ENCODE measurements at places on chromosomes 1 and 21. TPM values are rescaled to one million over a fixed set of nuclear protein-coding genes. Genes with fewer than 3 reads are reported as not detected.

DNA sequence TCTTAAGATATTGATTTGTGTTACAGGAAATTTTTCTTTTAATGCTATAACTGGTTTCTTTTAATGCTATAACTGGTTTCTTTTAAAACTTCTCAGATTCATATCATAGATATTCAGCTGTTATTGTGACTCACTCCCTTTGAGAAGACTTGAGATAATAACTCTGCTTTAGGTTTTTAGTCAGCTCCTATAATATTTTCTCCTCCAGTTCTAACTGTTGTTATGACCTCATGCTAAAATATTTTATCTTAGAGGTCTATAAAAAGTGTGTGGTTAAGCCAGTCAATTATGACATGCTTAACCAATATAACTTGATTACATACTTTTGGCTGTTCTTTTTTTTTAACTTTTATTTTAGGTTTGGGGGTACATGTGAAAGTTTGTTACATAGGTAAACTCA lies 280.2 kb downstream of the PTGER3 start:
- no peak for DNase-seq

DNA sequence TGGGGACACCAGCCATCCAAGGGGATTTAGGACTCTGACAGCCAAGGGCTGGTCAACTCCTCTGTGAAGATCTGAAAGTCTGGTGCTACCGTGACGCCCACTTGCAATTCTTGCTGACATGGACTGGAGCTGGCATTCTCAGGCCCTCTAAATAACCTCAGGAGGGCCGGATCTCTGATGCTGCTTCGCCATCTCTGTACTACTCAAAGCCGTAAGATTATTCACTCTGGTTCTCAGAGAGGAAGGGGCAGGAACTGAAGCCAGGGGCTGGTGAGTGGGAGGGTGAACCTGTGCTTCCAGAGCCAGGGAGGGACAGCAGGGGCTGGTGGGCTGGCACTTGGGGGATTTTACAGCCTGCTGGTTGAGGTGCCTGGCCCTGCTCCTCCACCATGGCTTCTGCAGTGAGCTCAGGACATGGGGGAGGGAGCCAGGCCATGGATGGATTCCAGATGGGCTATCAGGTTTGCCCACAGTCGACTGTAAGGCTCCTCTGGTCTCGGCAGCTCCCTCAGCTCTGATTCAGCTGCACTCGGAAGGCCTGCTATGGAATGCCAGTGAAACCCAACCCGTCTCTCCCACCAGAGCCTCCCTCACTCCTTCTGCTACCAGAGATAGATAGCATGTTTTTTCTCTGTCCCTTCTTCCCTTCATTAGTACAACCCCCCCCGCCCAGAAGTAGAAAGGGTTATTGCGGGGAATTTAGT lies 84.5 kb downstream of the PLXNA2 start:
- no peak for DNase-seq

DNA sequence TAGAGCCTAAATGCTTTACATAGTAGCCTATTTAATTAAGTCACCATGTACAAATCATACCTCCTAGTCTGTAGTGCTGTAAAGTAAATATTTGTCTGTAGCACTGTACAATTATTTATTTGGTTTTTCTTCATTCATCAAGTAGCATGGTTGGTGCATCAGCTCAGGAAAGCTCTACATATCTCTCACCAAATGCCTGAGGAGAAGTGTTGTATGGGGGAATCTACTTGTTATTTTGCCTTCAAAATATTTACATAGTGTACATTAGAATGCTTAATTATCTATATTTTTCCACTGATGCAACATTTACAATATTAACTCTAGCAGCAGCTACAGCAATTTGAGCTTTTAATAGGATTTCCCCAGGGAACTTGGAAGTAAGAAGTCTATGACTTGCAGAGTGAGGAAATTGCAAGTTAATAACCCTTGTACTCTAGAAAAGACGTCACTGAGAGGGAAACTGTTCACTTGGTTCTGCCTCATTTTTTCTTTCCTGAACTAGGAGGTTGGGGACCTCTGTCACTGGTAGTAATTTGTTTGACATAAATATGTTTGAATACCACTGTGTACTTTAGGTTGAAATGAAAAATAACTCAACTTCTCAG lies 207.4 kb downstream of the PDE4B start:
- no peak for DNase-seq

GRCh38 chr21:44052071-44052829 lies 40.1 kb downstream of the TRAPPC10 start:
- no peak for DNase-seq

DNA sequence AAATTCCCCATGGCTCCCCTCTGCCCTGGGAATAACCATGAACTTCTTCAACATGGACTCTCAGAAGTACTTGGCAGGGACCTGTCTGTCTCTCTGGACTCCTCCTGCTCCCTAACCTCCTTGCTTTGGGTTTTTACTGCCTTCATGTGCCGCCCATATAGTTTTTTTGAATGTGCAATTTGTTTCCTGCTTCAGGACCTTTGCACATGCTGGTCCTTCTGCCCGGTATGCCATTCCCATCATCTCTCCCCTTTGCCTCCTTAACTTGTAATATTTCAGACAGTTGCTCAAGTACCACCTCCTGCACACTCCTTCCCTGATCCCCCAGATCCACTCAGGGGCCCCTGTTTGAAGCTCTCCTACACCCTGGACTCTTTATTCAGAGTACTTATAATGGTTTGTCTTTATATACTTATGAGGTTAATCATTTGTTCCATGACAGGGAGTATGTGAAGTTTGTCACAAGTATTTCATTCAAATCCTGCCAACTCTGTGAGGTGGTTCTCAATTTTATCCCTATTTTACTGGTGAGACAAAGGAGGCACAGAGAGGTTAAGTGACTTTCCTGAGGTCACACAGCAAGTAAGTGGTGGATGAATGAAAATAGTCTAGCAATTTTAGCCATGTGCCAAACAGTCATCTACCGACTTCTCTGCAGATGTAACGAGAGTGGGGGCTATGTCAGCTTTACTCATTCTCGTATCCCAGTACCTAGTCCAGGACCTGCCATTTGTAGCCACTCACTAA lies 180.7 kb downstream of the TRABD2B start:
- DNase-seq: no peak

GRCh38 chr1:4599951-4600481 lies 54.4 kb upstream of the AJAP1 start:
- no peak for DNase-seq

- DNase-seq: no peak
Observed at GRCh38 chr1:53219711-53220110, 723 bp downstream of the CZIB start.

DNA sequence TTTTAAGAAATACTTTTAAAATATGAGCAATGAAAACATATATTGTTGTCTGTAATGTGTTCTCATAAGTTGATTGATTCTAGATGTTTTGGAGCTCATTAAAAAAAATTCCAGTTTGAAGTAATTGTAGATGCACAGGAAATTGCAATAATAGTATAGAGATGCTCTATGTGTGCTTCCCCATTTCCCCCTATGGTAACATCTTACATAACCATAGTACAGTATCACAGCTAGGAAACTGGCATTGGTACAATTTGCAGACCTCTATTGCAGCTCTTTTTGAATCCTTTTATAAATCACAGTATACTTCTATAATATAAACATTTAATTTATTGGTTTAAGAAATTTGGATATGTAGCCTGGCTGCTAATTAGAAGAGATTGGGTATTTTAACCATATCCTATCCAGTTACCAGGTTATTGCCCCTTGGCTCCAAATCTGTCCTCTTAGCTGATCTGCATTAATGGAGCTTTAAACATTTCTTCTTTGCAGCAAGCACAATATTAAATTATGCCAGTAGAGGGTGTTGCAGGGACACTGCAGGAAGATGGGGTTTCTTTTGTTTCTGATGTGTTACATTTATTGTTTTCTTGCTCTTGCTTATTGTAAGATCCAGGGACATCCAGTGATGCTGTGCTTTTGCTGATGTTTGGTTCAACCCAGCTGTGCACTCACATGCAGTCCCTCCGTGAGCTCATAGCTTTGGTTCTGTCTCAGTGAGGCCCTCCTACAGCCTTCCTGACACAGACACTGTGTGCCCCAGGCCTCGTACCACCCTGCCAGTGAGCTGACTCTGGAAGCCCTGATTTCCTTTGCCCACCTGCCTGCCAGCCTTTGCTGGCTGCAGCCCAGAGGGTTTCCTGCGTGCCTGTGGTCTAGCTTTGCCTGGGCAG lies 103.3 kb downstream of the RABGAP1L start:
- peak; percentile 61 for DNase-seq

- no peak for DNase-seq
Observed at GRCh38 chr1:206863266-206863665, 2.2 kb upstream of the IL20 start.

DNA sequence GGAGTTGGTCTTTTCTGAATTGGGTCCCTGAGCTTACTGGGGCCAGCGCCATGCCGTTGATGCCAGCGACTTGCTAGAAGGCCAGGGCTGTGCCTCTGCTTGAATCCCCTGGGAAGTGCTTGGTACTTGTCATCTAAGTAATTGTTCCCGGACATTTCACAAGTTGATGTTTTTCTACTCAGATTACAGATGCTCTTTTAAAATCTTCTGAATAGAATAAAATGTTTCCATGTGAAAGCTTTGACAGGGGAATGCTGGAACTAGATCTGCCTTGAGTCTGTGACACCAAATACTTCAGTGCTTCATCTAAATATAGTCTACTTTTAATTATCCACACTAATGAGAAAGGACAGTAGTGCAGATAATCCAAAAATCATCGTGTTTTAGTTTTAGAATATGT lies 38.3 kb downstream of the PTGFRN start:
- no peak for DNase-seq

DNA sequence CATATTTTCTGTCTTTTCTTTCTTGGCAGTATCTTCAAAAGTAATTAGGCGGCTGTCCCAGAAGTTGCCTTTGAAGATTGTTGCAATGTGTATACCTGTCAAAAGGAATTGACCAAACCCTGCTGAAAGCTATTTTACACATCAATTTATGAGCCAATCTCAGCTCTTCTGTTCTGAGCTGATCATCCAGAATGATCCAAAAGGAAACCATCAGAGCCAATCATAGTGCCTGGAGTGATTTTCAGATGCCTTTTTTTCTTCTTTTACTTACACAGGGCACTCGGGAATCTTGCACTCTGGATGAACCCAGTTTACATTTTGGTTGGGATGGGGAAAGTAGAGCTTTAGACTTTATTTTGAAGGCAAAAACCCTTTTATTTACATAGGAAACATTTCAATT lies 21.8 kb upstream of the APOBEC4 start:
- no peak for DNase-seq

- peak; percentile 35 for DNase-seq
Observed at GRCh38 chr1:62905309-62905708, 121.4 kb downstream of the ATG4C start.

GRCh38 chr1:233016798-233017197 lies 66.4 kb downstream of the NTPCR start:
- no peak for DNase-seq

DNA sequence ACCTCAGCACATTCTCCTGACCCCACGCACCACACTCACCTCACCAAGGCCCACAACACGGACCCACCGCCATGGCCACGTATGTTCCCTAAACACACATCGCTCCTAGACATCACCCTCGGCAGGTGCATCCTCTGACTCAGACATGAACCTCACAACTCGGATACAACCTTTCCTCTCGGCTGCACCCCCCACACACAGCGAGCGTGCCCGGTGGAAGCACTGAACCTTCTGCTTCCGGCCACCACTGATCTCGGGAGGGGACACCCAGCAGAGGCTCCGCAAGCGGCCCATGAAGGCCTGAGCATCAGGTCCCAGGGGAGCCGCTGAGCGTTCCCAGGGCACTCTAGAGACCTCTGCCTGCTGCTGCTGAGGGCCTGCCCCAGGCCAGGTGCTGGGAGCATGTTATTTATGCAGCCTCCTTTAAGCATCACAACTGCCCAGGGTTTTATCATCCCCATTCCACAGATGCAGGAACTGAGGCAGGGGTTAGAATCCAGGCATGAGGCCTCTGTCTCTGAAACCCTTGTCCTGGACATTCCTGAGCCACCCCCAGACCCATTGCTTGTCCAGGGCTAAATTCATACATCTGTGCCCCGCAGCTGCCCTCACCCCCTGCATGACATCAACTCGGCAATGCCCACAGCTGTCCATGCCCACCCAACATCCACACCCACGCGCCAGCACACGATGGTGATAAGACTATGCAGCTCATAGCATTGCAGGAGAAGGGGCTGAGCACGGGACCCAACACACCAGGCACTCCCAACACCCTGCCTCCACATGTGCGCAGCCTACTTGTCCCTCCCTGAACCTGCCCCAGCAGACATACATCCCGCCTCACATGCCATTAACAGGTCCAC lies 27.0 kb downstream of the SDC3 start:
- DNase-seq: no peak

Gene TDRD5
- not detected for total RNA-seq

Gene S100A14
- 536 TPM for total RNA-seq

Gene GJA9
- not detected for total RNA-seq

Gene WNT3A
- total RNA-seq: 1.5 TPM

Gene VAV3
- 0.98 TPM for total RNA-seq

Gene CLDN8
- total RNA-seq: 0.46 TPM

Gene LY9
- not detected for total RNA-seq

Gene SCYL3
- 3.6 TPM for total RNA-seq

Gene FAM151A
- total RNA-seq: not detected

Gene TNFRSF1B
- 1.3 TPM for total RNA-seq

Gene C1orf94
- not detected for total RNA-seq

Gene NHLH1
- total RNA-seq: not detected
